ENCODE measurements at places on chromosomes 1 and 21.

- no peak for DNase-seq
Measured at GRCh38 chr1:85612704-85613361, 32.3 kb downstream of the CCN1 start.

GRCh38 chr1:40162753-40163441 is 1.7 kb downstream of the RLF start:
- no peak for DNase-seq

DNA sequence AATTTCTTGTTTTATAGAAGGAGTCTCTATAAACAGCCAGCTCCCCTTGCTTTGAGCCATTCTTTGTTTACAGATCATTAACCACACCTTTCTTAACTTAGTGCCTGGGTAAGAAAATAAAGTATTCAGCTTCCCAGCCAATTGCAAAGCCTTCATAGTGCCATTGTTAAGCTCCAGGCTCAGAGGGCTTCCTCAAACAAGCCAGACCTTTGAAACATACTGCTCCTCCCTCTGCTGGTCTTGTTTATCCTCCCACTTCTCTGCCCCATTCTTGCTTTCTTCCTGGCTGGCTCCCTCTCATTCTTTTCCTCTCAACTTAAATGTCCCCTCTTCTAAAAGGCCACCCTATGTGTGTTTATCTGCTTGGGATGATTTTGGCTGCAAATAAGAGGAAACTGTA is 319.4 kb upstream of the ST6GALNAC5 start:
- no peak for DNase-seq

DNA sequence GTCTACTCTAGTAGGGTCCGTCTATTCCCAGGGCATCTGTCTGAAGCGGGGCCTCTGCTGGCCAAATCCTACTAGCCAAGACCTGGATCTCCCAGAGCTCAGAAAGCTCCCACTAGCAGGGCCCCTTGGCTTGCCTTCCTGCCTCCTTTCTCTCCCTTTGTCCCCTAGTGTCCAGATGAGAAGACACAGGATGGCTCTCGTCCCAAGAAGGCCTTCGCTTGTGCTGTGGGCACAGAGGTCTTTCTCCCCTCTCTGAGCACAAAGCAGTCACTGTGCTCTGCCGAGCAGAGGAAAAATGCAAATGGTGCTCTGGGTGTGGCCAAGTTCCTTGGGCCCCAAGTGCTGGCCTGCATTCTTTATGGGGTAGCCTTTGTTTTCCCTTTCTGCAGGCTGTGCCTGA is 13.0 kb upstream of the GPR137B start:
- no peak for DNase-seq

DNA sequence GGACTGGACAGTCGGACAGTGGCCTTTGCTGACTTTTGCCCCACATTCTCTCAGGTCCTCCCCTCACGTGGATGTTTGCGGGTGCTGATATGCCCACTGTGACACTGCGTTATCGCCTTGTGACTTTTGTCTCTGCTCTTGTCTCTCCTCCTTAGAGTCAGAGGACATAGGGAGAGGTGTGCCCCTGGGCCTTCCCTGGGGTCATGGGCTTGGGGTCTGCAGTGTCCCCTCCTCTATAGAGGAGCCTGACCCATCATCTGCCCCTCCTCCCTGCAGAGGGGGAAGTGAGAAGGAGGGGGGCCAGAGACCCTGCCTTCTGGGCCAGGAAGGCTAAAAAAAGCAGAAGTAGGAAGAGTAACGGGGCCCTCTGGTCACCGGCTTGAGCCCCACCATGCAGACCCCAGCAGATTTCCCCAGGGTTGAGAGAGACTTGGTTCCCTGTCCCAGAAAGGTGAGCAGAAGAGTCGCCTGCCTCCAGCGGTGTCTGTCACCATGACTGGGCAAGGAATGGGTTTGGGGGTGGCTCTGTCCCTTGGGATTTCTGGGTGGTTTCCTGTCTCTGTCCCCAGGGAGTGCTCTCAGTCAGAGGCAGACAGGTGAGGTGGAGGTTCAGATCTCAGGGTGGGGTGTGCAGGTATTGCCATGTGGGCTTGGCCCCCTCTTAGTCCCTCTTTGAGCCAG is 13.3 kb downstream of the RPS6KA1 start:
- DNase-seq = no peak

DNA sequence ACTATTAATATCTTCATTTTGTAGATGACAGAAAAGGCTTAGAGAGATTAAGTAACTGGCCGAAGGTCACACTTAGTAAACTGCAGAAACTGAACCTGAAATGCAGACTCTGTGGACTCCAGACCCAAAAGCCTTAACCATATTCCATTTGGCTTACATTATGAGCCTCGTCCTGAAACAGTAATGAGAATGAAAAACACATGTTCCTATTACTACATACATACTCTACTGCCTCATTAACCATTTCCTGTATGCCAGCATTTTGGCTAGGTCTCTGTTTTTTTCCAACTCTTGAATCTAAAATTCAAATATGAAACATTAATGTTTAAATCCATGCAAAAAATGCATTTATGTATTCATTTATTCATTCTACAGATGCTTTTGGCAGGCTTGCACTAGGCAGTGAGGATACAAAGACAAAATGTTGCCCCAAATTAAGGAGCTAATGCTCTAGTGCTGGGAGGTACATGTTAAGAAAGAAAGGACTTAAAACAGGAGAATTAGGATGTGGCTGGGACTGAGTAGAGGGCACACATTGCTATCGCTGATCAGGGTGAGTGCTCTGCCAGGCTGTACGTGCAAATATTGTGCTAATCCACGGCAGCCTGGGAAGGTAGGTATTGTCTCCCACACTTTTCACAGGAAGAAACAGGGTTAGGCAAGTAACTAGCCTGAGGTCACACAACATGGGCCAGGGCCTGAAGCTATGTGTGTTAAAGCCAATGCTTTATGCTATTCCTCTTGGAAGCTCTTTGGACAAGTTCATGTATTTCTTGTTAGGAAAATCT is 14.0 kb downstream of the DEGS1 start:
- DNase-seq = no peak
